ENCODE measurements at places on chromosomes 2 and 18.
A peak's percentile ranks its signal among the peaks of the same experiment; 100 is the strongest.

DNA sequence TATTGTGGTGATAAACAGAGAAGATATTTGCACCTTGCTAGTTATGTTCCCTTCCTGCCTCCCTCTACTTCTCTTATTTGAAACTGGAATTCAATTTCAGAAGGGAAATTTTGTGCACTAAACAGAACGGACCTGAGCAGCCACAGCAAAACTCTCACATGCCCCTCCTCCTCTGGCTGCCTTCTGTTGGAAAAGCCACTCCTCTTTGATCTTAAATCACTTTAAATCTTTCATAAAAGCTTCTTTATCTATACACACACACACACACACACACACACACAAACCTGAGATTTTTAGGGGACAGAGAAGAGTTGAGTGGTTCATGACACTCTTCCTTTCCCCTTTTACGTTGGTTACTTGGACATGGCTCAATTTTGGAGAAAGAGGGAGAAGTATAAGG is 5.6 kb downstream of the TBR1 start:
- DNase-seq, result no peak

- DNase-seq, result no peak
Observed at GRCh38 chr18:7303316-7304060, 72.6 kb downstream of the LRRC30 start.

GRCh38 chr2:212940816-212941215 is 210.6 kb downstream of the IKZF2 start:
- peak; percentile 3 for DNase-seq

DNA sequence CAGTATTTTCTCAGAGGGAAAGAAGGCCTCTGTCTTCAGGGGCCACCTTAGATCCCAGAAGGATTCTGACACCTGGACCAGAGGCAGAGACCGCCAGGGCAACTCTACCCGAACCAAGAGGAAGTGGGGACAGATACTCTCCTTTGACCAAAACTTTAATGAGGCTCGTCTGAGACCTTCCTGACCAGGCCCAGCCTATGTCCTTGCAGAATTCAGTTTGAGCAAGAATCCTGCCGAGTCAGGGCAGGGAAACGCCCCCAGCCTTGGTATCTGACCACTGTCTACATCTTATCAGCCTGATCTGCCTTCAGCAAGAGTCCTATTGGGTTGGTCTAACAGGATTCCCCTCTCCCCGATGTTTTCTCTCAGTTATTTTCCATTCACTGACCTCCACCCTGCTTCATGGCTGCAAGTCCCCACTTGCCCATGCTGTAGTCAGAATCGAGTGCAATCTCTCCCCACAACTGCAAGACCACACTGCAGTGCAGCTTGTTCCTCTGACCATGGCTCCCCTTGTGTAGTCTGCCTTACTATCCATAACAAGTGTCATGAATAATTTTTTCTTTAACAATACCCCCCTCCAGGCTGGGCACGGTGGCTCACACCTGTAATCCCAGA is 95.0 kb downstream of the MSH2 start:
- no peak for DNase-seq

- DNase-seq, result peak; percentile 53
Observed at GRCh38 chr2:111702119-111702803, 181.7 kb downstream of the ANAPC1 start.

DNA sequence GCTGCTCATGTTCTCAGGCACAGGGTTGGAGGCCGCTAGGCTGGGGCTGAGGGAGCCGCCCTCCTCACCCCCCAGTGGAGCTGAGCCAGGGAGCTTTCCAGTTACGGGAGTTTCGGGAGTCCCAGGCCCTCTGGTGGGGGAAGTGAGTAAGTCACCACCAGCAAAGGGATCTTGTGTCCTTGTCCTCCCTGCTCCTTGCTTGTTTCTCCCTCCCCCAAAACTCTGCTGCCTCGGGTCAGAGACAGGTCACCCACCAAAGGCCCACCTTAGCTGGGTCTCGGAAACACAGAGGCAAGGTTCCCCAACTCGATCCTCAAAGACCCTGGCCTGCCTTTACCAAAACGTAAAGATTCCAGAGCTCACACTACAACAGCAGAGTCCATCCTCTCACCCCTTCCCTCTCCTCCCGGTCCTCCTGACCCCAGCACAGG is 60.5 kb upstream of the POMC start:
- peak; percentile 94 for DNase-seq

DNA sequence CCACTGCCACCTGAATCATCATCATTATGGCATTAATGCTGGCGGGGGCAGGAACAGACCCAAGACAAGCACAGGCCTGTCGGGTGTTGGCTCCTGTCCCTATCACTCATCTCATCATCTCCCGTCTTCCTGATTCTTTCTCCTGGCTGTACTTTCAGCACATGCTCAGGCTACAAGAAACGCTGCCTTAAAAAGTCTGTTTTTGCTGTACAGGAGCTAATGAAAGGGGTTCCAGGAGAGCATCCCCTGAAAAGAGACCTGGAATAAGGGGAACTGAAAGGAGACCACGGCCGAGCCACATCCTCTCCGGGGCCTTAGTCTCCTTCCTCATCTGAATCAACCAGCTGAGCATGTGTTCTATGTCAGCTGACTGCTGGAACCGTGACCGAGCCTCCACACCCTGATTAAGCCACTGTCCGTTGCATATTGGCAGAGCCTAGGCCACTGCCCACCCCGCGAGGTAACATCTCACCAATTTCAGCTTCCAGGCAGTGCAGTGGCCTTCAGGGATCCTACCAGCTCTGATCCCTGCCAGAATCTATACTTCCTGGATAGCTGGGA is 62.6 kb downstream of the DNMT3A start:
- DNase-seq, result peak; percentile 50

DNA sequence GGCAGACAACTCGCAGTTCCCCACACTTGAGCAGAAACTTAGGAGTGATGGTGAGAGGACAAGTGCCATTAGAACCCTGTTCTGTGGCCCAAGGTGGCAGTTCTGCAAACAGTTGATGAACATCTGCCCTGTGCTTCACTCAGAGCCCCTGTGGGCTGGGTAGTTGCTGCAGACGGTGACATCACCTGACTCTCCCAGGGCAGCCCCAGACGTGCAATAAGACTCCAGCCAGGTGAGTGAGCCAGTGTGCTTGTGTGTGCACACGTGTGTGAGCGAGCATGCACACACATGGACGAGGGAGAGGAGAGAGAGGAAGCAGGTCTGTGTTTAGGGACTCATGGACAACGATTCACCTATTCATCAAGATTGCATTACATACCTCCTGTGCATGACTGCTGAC is 136.0 kb upstream of the GLI2 start:
- DNase-seq, result no peak

- DNase-seq, result no peak
Observed at GRCh38 chr2:196677404-196677803, 37.9 kb downstream of the CCDC150 start.

DNA sequence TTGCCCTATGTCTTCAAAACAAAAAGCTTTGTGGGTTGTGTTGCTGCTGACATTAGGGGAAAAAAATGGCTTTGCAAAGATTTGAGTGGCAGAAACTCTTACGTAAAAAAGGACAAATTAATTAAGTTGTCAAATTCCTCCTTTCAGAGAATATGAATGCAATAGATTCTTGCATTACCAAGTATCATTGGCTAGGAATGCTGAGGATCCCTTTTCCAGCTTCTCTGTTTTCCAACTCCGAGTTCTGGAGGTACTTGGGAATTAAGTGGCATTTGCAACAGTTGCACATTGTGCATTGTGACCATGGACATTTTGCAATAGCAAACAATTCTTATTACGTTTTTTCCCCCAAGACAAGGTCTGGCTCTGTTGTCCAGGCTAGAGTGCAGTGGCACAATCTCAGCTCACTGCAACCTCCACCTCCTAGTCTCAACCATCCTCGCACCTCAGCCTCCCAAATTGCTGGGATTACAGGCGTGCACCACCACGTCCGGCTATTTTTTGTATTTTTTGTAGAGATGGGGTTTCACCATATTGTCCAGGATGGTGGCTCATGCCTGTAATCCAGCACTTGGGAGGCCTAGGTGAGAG is 29.9 kb upstream of the PPP1CB start:
- DNase-seq, result no peak

DNA sequence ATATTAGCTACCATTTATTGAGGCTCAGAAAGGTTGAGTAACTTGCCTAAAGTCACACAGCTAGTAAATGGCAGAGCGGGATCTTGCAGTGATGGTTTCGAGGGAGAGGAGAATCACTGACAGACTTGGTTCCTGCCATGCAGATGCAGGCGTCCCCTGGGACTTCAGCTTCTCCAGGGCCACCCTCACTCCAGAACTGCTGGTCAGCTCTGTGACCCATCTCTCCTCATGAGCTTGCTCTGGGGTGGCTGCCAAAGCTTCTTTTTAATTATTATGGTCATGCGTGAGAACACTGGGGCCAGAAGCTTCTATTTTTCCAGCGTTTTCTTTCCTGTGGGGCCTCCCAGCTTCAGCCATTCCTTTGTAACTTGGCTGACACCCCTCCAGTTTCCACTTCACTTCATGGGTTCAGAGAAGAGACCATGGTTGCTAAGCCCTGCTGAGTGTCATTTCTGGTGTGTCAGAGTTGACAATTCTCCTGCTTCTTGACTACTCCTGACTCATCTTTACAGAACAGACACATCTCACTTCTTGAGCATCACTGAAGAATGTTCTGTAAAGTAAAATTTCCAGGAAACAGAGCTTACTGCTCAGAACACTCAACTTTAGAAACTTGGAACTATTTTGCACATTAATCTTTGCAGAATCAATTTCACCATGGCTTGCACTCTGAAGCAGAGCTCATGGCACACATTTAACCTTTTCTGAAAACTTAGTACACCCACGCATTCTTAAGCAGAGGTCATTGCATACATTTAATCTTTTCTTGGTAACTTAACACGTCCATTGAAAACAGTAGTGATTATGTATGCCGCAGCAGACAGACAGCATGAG is 70.4 kb downstream of the IL1R2 start:
- DNase-seq, result no peak

GRCh38 chr2:215272918-215273317 is 38.9 kb upstream of the ATIC start:
- DNase-seq, result no peak

- no peak for DNase-seq
Observed at GRCh38 chr2:160522951-160523710, 29.5 kb upstream of the RBMS1 start.

DNA sequence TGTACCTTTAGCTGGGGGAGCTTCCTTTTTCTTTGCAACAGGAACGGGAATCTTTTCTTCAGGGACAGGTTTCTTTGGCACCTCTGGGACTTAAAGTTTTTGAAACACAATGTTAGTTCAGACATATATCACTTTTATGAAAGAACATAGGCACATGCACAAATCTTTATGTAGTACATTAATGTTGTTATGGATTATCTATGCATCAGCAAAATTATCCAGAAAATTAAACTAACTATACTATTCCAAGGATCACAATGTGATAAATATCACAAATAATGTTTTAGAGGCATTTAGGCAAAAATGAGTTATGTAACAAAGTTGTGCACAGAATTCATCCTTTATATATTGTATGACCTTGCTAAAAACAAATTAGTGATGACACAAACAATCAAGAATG is 117.4 kb downstream of the TTN start:
- DNase-seq, result no peak

GRCh38 chr2:204329016-204329415 is 216.3 kb upstream of the PARD3B start:
- DNase-seq, result no peak

GRCh38 chr2:10900216-10901109 is 11.3 kb upstream of the KCNF1 start:
- DNase-seq, result peak; percentile 52

DNA sequence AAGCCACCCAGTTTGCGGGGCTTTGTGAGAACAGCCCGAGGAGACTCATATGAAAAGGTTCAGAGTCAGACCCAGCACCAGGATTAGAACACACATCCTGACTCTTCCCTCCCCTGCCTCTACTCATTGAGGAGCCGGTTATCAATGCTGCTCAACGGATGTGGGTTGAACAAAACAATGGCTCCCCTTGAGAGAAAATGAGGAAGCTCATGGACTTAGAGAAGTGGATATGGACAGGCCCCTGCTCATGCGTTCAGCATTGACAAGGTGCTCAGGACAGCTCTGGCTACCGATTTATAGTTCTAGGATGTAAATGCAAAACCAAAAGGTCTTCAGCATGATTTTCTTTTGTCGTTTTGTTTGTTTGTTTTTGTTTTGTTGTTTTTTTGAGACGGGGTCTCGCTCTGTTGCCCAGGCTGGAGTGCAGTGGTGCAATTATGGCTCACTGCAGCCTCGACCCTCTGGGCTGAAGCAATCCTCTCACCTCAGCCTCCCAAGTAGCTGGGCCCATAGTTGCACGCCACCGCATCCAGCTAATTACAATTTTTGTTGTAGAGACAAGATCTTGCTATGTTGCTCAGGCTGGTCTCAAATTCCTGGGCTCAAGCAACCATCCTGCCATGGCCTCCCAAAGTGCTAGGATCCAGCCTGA is 32.0 kb upstream of the AGAP1 start:
- no peak for DNase-seq

DNA sequence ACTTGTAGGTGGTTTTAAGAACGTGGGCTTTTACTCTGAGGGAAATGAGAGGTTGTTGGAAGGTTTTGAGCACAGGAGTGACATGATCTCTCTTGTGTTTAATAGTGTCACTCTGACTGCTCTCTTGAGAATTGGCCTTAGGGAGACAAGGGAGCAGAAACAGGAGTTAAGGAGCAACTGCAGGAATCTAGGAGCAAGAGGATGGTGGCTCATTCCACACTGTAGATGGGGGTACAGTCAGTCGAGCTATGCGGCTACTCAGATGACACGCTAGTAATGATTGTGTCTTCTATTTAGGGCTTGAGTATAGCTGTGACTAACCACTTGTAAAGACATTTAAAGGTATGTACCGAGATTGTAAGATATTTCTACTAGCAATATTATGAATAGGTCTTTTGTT is 87.4 kb downstream of the RPRM start:
- no peak for DNase-seq

DNA sequence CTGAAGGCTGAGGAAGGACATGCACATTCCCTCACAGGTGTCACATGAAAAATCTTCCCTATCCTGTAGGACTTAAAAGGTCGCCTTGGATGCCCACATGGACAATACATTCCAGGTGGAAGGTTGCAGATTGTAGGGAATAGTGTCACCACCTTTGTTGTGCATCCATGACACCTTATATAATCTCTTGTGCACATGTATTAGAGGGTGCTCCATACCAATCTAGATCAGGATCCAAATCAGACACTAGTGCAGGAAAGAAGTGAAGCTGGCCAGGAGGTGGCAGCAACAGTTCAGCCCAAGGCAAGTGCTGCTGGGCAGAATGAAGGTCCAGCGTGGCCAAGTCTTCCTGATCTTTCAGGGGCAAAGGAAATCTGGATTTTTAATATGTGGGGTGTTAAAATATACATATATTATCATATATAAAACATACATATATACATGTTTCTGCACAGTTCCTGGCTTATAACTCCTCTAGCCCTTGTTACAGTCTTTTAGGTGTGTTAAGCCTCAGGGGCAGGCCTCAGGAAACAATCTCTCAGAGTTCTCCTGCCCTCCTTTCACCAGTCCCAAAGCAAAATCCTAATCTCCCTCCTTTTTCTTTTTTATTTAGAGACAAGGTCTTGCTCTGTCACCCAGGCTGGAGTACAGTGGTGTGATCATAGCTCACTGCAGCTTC is 16.6 kb downstream of the NIF3L1 start:
- DNase-seq, result peak; percentile 63

- no peak for DNase-seq
Observed at GRCh38 chr2:226788064-226788463, 11.6 kb downstream of the IRS1 start.

Data from HTR-8/SVneo (cell line).